ENCODE measurements at places on chromosomes 6 and 20.

DNA sequence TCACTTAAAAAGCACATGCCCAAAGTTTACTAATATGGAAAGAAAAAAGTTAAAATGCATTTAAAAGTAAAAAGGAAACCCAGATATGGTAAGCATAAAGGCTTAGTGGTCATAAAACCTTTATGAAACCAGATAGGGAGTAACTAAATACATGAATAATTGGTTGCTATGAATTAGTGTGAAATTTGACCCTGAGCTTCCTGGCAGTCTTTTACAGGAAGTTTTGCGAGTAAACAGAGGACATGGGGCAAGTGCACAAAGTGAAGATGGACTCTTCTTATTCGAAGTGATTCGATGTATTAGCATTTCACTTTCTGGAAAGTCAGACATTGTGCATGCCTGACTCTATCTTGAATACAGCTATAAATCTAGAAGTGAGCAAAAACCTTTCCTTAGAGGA, 90.9 kb upstream of the MLIP start:
- H3K4me1 ChIP-seq: no peaks in the 10 kb centered on the region
- no peak for DNase-seq
- no peaks in the 10 kb centered on the region for H3K27me3 ChIP-seq

DNA sequence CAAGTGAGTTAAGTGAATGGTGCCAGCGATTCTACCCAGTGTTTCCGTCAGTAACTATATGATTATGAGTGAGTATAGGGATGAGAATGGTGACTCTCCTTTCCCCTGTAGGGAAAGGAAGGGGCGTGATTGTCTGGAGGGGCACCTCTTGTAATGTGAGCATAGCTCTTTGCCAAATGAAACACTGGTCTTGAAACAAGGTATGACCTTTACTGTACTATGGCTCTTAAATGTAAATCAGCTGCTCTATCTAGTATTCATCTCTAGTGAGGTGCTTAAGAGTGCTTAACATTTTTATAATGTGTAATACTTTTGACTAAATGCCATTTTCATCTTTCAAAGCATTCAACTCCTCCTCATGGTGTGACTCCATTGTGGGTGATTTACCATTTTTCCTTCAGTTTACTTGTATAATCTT, 11.0 kb downstream of the PANK2 start:
- H3K27me3 ChIP-seq: no peaks in the 10 kb centered on the region
- H3K36me3 ChIP-seq: peaks cover 29% of the 10 kb centered on the region
- H3K27ac ChIP-seq: peak overlapping the region; percentile 56
- H3K4me1 ChIP-seq: peaks cover 43% of the 10 kb centered on the region

DNA sequence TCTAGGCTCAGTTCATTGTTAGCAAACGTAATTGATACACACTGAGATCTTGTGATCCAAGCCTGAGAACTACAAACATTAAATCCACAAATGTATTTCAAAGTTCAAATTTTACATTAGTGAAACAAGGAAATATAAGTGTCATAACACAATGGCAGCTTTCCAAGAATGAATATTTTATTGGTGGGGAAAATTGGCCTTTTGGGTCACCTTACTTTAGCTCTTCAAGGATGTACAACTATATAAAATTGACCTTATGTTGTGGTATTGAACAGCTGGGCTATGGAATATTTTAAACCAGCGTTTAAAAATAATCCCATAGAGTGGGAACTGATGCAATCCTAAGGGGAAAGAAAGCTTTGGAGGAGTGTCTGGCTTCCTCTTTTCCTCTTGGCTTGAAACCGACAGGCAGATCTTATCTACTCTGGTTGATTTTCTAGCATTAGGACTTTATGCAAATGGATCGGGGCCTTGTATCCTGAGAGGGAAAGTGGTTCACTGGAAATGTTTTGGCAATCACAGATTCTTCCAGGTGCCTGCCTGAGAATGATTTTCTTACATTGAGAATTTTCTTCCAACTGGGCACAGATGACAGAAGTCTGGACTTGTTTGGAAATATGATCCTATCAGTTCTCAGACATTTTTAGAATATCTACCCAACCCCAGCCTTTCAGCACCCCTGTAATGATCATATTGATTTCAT, 184.8 kb upstream of the ECI2 start:
- DNase-seq: no peak
- H3K4me1 ChIP-seq: peaks cover 22% of the 10 kb centered on the region
- peaks cover 25% of the 10 kb centered on the region for H3K27me3 ChIP-seq
- no peak overlapping the region for H3K27ac ChIP-seq
- no peaks in the 10 kb centered on the region for H3K36me3 ChIP-seq
- H3K4me3 ChIP-seq: no peak overlapping the region

- no peaks in the 10 kb centered on the region for H3K4me1 ChIP-seq
- H3K4me3 ChIP-seq: no peak overlapping the region
- no peak for DNase-seq
- H3K27ac ChIP-seq: no peak overlapping the region
- H3K36me3 ChIP-seq: no peaks in the 10 kb centered on the region
- peaks cover 17% of the 10 kb centered on the region for H3K27me3 ChIP-seq
Observed at GRCh38 chr20:53425941-53426340, 167.7 kb downstream of the ZNF217 start.

DNA sequence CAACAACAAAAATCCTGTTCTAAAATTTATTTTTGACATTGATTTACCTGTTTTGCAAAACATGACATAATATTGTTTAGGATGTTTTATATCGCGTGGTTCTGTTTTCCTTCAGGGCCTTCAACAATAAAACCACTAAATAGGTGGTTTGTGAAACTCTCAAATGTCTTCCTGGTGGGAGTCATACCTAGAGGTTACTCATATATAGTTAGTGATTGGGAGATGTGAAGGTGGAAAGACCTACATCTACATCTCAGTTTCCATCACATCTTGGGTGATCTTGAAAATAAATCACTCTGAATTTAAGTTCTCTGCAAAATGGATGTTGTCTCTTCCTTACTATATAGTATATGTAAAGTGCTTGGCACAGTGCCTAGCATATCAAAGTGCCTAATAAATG, 22.9 kb downstream of the C6orf62 start:
- H3K27ac ChIP-seq: no peak overlapping the region
- H3K4me1 ChIP-seq: peaks cover 16% of the 10 kb centered on the region
- peaks cover 14% of the 10 kb centered on the region for H3K36me3 ChIP-seq
- DNase-seq: no peak
- no peaks in the 10 kb centered on the region for H3K27me3 ChIP-seq
- H3K4me3 ChIP-seq: no peak overlapping the region

GRCh38 chr20:40144581-40144980, 544.5 kb downstream of the MAFB start:
- peaks cover 22% of the 10 kb centered on the region for H3K27me3 ChIP-seq
- no peaks in the 10 kb centered on the region for H3K4me1 ChIP-seq
- no peak overlapping the region for H3K4me3 ChIP-seq

DNA sequence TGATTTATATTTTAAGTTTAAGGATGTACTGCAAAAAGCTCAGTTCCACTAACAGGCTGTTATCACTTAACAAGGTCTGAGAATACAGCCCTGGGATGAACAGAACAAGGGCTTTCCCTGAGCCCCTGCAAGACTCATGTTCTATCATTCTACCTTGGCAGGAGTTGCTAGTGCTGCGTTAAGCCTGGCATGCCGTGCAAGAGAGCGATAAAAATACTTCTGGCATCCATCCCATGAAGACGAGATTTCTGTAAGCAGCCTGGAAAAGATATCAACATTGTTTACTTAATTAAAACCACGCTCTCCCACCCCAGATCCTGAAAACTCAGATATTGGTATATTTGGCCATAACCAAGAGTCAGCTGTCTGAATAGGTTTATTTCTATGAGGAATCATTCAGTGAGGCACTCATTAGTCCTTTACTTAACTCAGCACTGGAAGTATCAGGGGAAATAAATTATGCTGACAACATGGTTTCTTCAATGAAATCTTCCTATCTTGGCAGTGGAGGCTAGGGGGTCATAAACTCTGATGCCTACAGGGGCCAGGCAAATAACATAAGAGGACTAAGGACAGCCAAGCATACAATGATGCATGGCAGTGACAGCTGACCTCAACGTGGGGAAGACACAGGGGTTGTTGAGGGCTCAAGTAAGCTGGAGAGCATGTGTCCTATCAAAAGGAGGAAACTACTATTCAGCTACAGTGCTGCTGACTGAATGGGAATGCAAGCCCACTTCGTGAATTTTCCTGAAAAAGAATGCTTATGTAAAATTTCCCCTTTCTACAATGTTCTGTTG, 37.6 kb upstream of the LYRM2 start:
- no peak for DNase-seq
- no peaks in the 10 kb centered on the region for H3K4me1 ChIP-seq
- H3K27ac ChIP-seq: no peak overlapping the region
- H3K27me3 ChIP-seq: no peaks in the 10 kb centered on the region

GRCh38 chr6:81172056-81172740, 580.3 kb downstream of the TENT5A start:
- H3K27me3 ChIP-seq: no peaks in the 10 kb centered on the region
- no peak for DNase-seq
- no peaks in the 10 kb centered on the region for H3K4me1 ChIP-seq
- no peak overlapping the region for H3K27ac ChIP-seq
- no peak overlapping the region for H3K4me3 ChIP-seq

DNA sequence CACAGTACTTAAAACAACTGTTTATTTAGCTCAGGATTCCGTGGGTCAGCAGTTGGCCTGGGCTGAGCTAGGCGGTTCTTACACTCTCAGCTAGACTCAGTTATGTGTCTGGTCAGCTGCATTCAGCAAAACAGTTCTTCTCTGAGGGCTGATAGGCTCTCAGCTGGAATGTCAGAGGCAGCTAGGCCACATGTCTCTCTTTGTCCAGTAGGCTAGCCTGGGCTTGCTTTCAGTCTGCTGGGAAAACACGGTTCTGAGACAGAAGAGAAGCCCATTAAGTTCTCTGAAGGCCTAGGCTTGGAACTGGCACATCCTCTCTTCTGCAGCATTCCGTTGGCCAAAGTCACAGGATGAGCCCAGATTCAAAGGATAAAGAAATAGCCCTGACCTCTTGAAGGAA, 65.6 kb downstream of the TULP4 start:
- H3K36me3 ChIP-seq: peaks cover 2% of the 10 kb centered on the region
- H3K27me3 ChIP-seq: no peaks in the 10 kb centered on the region
- H3K4me1 ChIP-seq: peaks cover 40% of the 10 kb centered on the region
- no peak for DNase-seq
- H3K4me3 ChIP-seq: no peak overlapping the region

- peak overlapping the region; percentile 16 for H3K27ac ChIP-seq
- H3K27me3 ChIP-seq: no peaks in the 10 kb centered on the region
- H3K4me1 ChIP-seq: peaks cover 81% of the 10 kb centered on the region
- peaks cover 14% of the 10 kb centered on the region for H3K36me3 ChIP-seq
- DNase-seq: no peak
Observed at GRCh38 chr6:36122495-36123269, 7.6 kb upstream of the MAPK13 start.

- no peak overlapping the region for H3K4me3 ChIP-seq
- no peaks in the 10 kb centered on the region for H3K4me1 ChIP-seq
- no peak for DNase-seq
- no peaks in the 10 kb centered on the region for H3K27me3 ChIP-seq
- H3K36me3 ChIP-seq: peaks cover 2% of the 10 kb centered on the region
- H3K27ac ChIP-seq: no peak overlapping the region
Observed at GRCh38 chr6:6436946-6437345, 116.5 kb upstream of the F13A1 start.

DNA sequence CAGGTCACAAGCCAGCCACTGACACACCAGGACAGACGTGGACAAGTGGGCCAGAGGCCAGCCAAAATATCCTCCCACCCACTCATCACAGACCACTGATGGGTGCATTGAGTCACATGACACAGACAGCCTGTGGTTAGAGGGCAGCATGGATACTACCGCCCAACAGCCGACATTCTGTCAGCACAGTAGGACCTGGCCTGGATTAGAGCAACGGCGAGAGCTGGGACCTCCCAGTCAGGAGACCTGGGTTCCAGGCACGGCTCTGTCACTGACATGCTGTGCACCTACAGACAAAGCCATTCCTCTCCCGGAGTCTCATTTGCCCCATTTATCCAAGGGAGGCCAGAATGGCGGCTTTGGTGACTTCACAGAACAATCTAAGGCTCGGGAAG, 8.0 kb downstream of the ZNF335 start:
- peaks cover 16% of the 10 kb centered on the region for H3K4me1 ChIP-seq
- H3K36me3 ChIP-seq: peaks cover 64% of the 10 kb centered on the region

- H3K4me3 ChIP-seq: no peak overlapping the region
- no peak overlapping the region for H3K27ac ChIP-seq
- no peaks in the 10 kb centered on the region for H3K4me1 ChIP-seq
- no peaks in the 10 kb centered on the region for H3K27me3 ChIP-seq
- H3K36me3 ChIP-seq: peaks cover 17% of the 10 kb centered on the region
Observed at GRCh38 chr6:158174514-158174913, 6.4 kb downstream of the GTF2H5 start.

DNA sequence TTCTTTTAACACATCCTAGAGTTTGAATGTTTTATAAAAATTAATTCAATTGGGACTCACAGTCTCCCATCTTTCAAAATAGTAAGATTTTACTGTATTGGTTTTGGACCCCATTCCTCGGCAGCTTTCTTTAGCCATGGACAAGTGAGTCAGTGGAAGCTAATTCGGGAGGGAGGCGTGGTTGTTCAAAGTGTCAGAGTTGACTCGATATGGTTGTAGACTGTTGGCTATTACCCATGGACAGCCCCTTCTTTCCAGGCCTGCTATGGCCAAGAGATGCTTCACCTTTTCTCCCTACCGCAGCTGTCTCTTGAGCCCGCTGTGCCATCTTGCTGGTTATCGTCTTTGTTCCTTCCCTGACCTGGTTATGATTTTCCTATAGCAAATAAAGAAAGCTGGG, 243.0 kb downstream of the CD83 start:
- H3K4me1 ChIP-seq: peaks cover 61% of the 10 kb centered on the region
- H3K36me3 ChIP-seq: peaks cover 6% of the 10 kb centered on the region
- H3K27ac ChIP-seq: no peak overlapping the region
- H3K4me3 ChIP-seq: no peak overlapping the region
- no peaks in the 10 kb centered on the region for H3K27me3 ChIP-seq
- no peak for DNase-seq

GRCh38 chr6:170110201-170111140, 180.4 kb downstream of the DLL1 start:
- H3K4me3 ChIP-seq: no peak overlapping the region
- DNase-seq: no peak
- H3K27ac ChIP-seq: no peak overlapping the region
- H3K4me1 ChIP-seq: no peaks in the 10 kb centered on the region
- H3K36me3 ChIP-seq: no peaks in the 10 kb centered on the region

DNA sequence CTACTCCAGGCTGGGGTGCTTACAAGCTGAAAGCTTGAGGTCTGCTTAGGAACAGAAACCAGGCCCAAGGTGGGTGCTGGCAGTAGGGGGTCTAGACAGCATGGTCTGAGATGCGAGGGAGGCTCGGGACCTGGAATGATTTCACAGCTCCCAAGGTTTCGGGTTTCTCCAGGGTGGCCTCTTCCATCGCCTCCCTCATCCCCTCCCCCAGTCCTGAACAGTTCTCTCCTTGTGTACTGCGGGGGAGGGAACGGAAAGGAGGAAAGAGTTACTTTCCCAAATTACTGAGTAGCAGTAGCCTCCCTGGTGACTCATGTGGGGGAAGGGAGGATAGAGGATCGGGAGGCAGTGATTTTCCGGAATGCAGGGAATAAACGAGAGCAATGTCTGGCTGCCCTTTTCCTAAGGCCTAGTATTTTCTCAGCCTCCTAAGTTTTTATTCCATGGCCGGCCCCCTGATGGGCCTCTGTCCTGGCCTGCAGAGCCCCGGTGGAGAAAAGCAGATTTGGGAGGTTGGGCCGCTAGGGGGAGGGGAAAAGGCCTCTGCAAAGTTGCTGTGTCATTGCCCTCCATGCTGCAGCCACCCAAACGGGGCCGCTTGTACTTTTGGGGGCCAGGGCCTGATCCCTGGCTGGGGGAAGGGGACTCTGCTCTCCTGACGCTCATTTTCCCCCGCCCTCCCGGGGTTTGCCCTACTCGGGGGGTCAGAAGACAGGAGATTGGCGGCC, 1.5 kb downstream of the BRD2 start:
- peak overlapping the region; percentile 100 for H3K27ac ChIP-seq
- H3K36me3 ChIP-seq: peaks cover 51% of the 10 kb centered on the region
- DNase-seq: peak; percentile 82
- no peaks in the 10 kb centered on the region for H3K27me3 ChIP-seq
- peak overlapping the region; percentile 97 for H3K4me3 ChIP-seq
- H3K4me1 ChIP-seq: peaks cover 30% of the 10 kb centered on the region

Data from stimulated activated naive B cell treated with anti-CD40 and anti-IgM and Interleukin-4, amounts not matched to agents 10 μg/mL and 1 μg/mL and 100 μg/mL, for 72 hours (primary cell).